ENCODE measurements at places on chromosomes 7 and 10.

- DNase-seq = no peak
Measured at GRCh38 chr10:119233821-119234220, 26.4 kb downstream of the GRK5 start.

DNA sequence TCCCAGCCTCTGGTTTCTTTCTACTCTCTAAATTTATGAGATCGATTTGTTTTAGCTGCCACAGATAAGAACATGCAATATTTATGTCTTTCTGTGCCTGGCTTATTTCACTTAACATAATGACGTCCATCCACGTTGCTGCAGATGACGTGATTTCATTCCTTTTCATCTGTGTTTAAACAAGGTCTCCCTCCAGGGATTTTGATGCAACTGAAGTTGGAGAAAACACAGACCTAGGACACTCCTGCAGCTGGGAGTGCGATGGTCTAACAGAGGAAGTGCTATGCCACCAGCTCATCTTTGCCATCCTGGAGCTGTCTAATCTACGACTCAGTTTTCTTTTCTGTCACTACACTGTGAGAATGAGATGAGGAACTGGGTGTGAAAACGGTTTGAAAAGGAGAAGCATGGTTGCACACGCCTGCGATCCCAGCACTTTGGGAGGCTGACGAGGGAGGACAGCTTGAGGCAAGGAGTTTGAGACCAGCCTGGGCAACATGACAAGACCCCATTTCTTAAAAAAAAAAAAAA, 1.5 kb upstream of the KCTD7 start:
- no peak for DNase-seq

- no peak for DNase-seq
Measured at GRCh38 chr10:8044908-8045725, 9.4 kb upstream of the GATA3 start.

- no peak for DNase-seq
Measured at GRCh38 chr10:80571352-80571751, 33.6 kb downstream of the SH2D4B start.

GRCh38 chr7:151107882-151108281, 21.6 kb downstream of the AGAP3 start:
- DNase-seq = no peak

- DNase-seq = no peak
Measured at GRCh38 chr10:83945982-83946718, 193.2 kb upstream of the GHITM start.

DNA sequence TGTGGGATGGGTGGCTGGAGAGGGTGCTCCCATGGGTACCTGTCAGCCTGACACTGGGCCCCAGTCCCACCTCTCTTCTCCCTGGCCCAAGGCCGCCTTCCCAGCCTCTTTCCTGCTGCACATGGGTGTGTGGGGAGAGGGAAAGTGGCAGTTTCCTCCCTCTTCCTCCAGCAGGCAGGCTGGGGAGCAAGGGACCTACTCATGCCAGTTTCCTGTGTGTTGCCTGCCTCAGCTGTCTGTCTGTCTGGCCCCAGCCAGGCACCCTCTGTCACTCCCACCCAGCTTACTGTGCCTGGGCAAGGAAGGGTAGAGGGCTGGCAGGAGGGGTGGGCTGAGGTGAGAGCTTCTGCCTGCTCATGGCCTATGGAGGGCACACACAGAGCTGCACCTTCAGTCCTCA, 46.3 kb upstream of the PCBD1 start:
- DNase-seq = no peak

GRCh38 chr10:48533540-48533939, 71.3 kb downstream of the ARHGAP22 start:
- no peak for DNase-seq

GRCh38 chr10:65367706-65368105, 1558.1 kb upstream of the LRRTM3 start:
- DNase-seq = no peak
